ENCODE measurements at places on chromosomes 2 and 18.
A peak's percentile ranks its signal among the peaks of the same experiment; 100 is the strongest.

DNA sequence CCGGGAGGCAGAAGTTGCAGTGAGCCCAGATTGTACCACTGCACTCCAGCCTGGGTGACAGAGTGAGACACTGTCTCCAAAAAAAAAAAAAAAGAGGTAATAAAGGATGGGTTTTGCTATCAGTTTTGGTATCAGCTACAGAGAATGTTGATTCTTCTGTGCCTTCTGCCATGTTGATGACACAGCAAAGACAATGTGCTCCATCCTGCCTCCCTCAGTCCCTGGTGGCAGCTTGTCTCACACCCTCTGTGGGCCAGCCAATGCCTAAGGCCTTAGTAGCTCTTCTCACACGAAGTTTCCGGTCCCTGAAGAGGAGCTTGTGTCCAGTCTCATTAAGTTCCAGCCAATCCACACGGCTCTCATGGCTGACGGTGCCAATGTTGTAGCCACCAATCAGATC lies 17.6 kb downstream of the IFT172 start:
- no peak for DNase-seq

DNA sequence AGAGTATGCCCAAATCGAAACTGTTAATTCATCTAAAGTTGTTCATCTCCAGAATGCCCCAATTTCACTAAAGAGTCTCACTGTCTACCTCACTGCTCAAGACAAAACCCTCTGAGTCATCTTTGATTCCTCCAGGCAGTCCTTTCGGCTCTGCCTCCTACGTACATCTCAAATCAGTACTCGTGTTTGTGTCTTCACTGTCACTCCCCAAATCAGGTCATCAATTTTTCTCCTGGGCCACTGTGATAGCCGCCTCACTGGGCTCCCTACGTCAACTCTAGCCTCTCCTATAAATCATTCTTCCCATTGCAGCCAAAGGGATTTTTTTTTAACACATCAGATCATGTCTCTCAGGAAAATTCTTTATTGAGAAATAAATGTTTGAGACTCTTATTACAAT lies 42.1 kb upstream of the TTC39C start:
- DNase-seq, result no peak

DNA sequence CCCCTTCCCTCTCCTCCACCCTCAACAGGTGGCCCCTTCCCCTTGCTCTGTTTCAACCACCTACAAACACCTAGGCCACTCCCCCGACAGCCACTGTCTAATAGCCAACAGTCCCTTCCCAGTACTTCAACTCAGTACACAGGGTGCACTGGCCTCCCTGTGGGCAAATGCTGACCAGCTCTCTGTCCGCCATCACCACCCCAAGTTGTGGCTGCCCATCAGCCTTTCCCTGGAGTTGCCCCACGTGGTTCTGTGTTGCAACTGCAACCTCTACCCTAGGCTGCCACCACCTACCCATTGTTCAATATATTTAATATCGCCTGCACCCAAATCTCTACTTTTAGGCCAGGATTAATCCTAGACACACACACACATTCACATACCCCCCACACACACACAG lies 173.5 kb downstream of the MREG start:
- DNase-seq, result no peak

DNA sequence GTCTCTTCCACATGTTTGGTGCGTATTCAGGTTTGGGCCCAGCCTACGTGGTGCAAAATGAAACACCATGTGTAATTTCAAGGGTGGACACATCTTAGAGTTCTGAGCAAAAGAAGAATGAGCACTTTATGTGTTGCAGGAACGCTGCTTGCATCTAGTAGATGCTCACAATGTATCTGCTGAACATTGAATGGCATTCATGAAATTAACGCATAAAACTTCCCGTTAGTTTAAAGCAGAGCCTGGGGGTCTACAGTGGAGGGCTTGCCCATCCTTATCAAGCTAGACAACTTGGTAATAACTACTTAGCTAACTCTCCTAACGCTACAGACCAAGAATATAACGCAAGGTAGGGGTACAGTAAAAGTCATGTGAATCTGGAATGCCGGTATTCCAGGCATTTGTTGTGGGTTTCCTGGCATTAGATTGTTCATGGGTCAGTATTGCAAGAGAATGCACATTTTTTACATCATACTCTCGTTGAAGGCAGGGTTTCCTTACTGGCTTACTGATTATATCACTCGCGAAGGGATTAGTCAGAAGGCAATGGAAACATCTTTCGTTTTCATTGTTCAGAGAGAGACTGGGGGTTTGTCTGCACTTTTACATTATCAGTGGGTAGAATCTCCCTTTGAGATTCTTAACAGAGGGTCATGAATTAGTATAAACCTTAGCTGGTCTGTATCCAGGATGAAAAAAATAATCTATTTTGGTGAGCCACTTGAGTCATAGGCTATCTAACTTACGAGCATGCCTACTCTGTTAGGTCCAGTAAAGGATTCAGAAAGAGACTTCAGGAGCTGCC lies 229.5 kb upstream of the EPAS1 start:
- peak; percentile 69 for DNase-seq

Data from AG08395 (cell line).